Myocyte (in vitro differentiated cells): ENCODE measurements at places on chromosomes 1 and 21. TPM values are rescaled to one million over a fixed set of nuclear protein-coding genes. Genes with fewer than 3 reads are reported as not detected.

GRCh38 chr1:49765034-49765433 lies 258.7 kb downstream of the AGBL4 start:
- no peak for DNase-seq

- DNase-seq = peak; percentile 47
These were observed 36.6 kb downstream of the PLXNA2 start for GRCh38 chr1:208207388-208208131.

RORC gene
- 0.72 and 1.4 TPM in 2 replicates for total RNA-seq

DNA sequence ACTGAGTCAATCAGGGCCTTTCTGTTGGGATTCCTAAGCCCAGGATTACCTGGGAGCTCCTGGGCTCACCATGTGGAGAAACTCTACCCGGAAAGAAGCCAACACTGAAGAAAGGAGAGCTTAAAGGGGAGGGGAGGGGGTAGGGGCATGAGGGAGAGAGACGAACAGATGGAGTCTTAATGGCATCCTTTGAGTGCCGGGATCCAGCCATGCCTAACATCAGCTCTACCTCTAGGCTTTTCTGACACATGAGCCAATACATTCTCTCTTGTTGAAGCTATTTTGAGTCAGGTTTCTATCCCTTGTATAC lies 75.0 kb downstream of the NPHP4 start:
- no peak for DNase-seq

DNA sequence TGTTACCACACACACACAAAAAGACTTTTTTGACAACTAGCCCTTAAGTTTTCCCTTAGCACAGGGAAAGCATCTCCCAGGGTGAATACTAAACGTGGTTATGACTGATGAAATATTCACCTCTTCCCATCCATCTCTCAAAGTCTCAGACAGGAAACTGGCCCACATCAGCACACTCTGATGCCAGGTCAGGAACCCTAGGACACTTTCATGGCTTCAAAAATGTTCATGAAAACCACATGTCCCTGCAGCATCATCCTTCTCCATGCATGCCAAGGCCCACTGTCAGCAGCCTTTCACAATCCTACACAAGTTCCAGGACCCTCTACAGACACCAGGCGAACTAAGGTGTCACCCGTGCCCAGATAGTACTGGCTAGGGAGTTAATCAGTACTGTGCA lies 68.7 kb downstream of the DNTTIP2 start:
- DNase-seq = no peak

SPRR2B gene
- not detected in 2 replicates for total RNA-seq

DNA sequence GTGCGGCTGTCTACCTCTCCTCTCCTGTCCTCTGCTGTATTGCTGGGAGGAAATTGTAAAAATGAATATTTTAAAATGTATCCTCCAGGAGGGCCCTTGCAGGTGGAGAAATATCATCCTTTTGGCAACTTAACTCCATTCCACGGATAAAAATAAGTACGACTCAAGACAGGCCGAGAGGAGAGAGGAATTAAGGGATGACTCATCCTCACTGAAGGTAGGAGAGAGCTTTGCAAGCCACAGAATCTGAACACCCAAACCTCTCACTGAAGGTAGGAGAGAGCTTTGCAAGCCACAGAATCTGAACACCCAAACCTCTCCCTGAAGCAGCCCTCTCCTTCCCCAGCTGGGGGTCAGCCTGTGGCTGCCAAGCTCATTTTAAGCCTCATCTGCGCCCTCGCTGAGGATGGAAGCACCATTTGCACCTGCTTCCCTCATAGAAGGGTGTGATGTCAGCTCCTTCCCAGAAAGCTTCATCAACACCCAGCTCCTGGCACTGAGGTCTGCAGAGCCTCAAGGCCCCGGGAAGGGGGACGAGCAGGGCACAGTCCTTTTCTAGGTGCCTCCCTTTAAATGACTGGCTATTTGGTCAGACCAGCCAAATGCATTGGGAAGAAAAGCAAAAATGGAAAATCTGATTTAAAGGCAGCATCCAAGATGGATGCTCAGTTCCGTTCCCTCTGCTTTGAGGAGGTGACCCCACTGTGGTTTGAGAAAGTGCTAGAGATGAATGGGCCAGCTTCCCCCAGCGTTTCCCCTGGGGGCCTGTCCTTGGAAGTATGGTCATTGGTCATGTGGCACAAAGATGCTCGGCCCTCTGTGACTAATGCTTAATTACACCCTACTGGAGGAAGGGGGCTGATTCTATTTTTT lies 12.9 kb upstream of the SELENON start:
- DNase-seq = peak; percentile 50

- peak; percentile 76 for DNase-seq
These were observed 24.6 kb downstream of the IER5 start for GRCh38 chr1:181113059-181113641.

DNA sequence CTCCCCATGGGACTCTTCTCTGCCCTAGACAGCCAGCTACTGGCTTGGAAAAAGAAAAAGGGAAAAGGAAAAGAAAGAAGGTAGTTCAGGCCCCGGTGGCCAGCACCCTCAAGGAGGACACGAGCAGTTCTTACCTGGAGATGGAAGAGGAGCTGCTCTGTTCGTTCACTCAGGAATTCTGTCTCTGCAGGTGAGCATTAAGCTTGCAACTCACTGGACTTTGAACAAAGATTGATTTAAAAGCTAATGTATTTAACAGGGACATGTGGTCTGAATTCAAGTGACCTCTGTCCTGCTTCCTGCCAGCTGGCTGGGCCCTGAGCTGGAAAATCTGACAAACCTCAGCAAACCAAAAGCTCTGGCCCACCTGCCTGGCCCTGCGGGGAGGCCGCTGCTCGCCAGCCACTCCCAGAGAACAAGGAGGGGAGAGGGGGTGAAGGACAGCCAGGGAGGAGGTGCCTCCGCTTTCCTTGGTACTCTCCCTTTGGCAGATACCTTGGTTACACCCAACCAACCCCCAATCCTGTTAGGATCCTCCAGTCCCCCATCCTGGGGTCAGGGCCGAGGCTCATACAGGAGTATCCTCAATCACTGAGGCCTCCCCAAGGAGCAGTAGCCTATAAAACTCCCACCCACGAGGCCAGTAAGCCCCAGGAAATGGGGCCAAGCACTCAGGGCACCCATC lies at the start of gene PDZK1:
Gene PDZK1, minus strand, starts transcription at position 186 of the 685 bp plus-strand sequence. CDS start 19,347 bp downstream, outside the sequence.
- no peak for DNase-seq

DNA sequence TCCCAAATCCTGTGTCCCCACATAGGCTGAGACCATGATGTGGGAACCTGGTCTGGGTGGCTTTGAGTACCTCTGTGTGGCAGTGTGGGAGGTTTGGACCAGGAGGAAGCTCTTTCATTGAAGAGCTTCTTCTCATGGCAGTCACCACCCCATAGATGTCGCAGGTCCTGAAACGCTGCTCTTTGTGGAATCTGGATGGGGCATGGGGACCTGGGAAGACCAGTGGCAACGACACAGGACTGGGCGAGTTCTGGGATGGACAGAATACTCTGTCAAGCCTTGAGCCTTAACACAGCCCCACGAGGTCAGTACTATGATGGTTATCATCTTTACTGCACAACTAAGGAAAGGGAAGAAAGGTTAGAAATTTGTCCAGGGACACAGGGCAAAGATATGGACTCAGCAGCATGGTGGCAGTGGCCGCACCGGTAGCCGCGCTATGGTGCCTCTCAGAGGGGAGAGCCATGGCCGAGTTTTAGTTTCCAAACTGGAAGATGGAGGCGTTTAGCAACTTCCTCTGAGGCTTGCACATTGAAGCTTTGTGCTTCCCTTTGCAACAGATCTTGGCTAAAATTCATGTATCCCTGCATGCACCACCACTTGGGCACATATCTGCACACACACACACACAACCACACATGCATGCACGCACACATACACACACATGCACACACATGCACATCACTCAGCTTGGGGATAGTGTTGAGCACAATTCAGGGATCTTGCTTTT lies 117.7 kb upstream of the C1orf174 start:
- DNase-seq = no peak

GRCh38 chr1:156616463-156616862 lies 2.8 kb upstream of the HAPLN2 start:
- peak; percentile 48 for DNase-seq

- no peak for DNase-seq
These were observed 14.9 kb upstream of the CD101 start for GRCh38 chr1:116986421-116987255.

DNA sequence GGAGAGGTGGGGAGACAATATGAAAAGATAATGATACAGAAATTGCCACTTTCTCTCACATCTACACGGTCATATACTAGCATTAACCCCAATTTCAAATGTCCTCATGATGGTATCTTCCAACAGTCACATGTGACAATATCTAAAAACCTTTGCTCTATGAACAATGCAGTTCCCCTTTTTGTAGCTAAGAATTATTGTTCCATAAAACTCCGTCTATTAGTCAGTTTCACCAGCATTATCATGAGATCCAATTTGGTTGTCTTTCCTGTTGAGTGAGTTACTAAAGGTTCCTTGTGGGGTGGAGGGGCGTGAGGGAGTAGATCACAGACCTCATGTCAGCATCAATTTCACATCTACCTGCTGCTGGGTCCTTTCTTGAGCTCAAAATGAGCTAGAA lies 1.7 kb downstream of the TIAM1 start:
- no peak for DNase-seq

DNA sequence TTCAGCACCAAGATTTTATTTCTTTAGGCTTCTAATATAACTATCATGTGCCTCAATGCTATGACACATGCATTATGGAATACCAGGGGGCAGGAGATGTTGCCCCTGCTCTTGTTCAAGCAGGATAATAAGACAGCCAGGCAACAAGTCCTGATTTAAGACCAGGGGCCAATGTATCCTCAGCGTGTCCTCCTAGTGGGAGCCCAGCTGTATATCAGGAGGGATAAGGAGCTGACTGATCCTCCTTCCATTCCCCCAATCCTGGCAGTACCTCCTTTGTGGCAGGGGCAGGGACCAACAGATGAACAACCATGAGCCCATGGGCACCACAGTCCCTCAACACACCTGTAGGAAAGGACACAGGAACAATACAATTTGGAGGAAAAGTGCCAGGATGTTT lies 29.3 kb downstream of the SORT1 start:
- no peak for DNase-seq

- DNase-seq = no peak
These were observed 14.1 kb upstream of the DPT start for GRCh38 chr1:168742994-168743650.

LEFTY2 gene
- total RNA-seq = 0.78 and 1.7 TPM in 2 replicates

IFNLR1 gene
- total RNA-seq = 0.13 and 0.26 TPM in 2 replicates

DNA sequence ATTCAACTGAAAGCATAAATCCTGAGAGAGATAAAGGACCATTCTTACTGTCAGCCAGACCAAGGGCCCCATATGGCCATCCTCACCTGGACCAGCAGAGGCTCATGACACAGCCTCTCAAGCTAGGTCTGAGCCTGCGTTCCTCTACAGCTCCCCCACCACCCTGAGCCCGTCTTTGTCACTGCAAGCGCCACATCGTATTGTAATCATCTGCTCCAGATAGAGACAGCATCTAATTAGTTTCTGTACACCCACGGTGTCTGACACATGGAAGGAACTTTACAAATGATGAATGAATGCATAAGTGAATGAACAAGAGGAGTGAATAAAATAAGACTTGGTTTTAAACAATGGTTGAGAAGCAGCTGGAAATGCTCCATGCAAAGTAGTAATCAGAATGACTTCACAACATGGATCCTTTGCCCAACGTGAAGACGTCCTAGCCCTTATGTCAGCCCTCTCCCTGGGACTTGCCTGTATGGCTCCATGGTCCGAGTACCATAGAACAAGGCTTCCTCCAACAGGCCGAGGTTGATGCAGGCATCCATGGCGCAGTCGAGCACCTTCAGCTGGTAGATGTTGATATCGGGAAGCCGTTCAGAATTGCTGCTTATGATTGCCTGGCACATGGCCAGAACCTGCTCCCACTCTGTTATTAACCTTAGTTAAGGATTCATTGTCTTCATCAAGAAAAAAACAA lies 648.9 kb downstream of the SMYD3 start:
- DNase-seq = no peak

ERG gene
- total RNA-seq = 1.4 TPM in 1 of 2 replicates, not detected in the other

- DNase-seq = no peak
These were observed 65.6 kb upstream of the ETS2 start for GRCh38 chr21:38740090-38740489.

GRCh38 chr1:6969762-6970161 lies 184.5 kb downstream of the CAMTA1 start:
- no peak for DNase-seq

DNA sequence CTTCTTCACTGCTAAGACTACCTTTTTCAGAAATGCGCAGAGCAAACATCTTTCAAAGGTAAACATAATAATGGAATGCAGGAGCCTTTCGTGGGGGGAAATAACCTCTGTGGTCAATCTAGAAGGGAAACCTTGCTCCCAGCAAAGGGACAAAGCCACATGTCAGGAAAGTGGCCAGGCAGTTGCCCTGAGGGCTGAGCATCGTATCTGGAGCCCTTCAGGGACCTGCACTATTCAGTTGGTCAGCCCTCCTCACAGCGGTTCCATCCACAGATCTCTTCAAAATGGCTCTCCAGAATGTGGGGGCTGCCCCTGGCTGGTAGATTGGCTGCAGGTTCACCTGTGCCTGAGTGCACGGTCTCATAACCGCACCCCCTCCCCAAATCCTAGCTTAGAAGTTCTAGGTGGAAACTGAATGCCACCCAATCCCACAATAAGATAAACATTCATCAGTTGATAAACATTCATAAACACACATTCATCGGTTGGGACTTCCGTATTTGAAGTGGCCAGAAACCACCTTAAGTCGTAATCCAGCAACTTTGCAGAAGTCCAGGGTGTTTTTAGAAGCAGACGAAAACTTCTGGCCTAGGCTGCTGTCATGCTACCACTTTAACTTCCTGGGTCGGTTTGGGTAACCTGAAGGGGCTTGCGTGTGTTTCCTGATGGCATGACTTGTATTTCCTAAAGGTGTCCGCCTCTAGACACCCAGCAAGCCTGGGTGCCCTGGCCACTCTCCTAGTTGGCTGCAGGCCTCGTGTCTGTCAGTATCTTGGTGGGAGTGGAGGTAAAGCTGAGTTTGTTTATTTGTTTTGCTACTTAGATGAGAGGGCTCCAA lies 50.5 kb downstream of the RASSF5 start:
- DNase-seq = no peak

GRCh38 chr1:159867664-159868026 lies 5.2 kb upstream of the VSIG8 start:
- no peak for DNase-seq
